CD4-positive, alpha-beta T cell treated with Interleukin-1 beta for 1 hour (primary cell): ENCODE measurements at places on chromosomes 4 and X.

DNA sequence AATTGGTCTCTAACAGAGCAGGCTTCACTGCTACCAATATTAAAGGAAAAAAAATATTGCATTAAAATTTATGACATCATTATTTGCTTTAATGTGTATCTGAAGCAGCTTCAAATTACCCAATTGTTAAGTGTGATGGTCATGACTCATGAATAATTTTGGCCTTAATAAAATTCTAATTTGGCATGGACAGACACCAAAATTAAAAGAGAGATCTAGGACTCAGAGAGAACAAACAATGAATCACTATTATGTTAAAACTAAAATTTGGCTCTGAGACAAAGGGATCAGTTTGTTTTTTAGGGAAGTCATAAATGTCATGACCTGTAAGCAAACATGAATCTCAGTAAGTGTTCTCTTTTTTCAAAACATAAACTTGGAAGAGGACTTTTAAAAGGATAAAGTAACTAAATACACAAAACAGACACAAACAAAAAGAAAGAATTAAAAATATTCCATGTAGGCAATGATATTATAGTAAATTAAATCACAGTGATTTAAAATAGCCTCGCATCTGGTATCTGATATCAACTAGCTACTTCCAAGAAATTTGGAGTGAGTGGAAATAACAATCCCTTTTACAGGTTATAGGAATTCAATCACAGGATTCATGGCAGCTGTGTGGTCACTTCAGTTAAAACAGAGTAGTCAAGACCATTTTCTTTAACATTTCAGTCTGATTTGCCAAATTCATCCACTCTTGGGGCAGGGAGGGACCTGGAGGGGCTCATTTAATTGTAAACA lies 11.6 kb downstream of the VEGFC start:
- DNase-seq: no peak

- no peak for DNase-seq
These were observed 38.1 kb downstream of the GPR174 start for GRCh38 chrX:79182616-79183015.

DNA sequence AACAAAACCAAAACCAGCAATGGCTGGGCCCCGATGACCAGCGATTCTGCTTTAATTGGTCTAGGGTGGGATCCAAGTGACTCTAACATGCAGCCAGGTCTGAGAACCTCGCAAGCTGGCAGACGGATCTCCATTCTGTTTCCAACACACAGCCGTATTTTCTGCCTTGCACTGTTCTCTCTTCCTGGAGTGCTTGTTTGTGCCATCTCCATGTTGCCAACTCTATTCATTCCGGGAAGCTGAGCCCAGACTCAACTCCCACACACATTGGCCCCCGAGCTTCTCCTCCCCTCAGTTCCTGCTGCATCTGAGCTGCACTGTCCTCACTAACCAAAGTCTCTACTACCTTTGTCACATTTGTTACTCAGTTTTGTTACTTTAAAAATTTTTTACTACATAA lies 35.6 kb downstream of the GEMIN8 start:
- DNase-seq: no peak

- DNase-seq: no peak
These were observed 54.0 kb downstream of the TBC1D9 start for GRCh38 chr4:140702096-140702757.

GRCh38 chr4:183435803-183436202 lies 8.6 kb upstream of the CDKN2AIP start:
- no peak for DNase-seq

DNA sequence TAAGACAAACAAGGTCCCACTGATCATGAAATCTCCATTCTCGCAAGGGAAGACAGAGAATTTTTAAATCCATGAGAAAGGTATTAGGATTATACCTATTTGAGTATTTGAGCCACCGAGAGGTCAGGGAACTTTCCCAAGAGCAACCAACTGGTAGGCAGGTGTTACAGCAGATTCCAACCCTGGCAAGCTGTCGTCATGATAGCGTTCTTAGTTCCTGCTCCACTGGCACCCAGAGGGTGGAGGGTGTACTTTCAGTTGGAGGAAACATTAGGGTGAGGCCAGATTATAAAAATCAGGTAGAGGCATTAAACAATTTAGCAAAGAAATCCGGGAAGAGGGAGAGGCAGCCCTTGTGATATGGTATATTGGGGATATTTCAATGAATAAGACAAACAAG lies 23.3 kb downstream of the COQ2 start:
- no peak for DNase-seq

GRCh38 chr4:43457866-43458265 lies 565.4 kb downstream of the GRXCR1 start:
- no peak for DNase-seq
